ENCODE measurements at places on chromosomes 2 and 18. TPM values are rescaled to one million over a fixed set of nuclear protein-coding genes. Genes with fewer than 3 reads are reported as not detected.

RAB6D gene
- polyA plus RNA-seq, result 2.0 TPM

ALMS1 gene
- polyA plus RNA-seq, result 38.6 TPM

ASIC4 gene
- polyA plus RNA-seq, result 0.14 TPM

CXCR4 gene
- 59.6 TPM for polyA plus RNA-seq

CXCR1 gene
- polyA plus RNA-seq, result not detected

EVX2 gene
- not detected for polyA plus RNA-seq

CTLA4 gene
- not detected for polyA plus RNA-seq

PXDN gene
- polyA plus RNA-seq, result 153 TPM

GKN2 gene
- not detected for polyA plus RNA-seq

MOCOS gene
- polyA plus RNA-seq, result 1.1 TPM

FEV gene
- polyA plus RNA-seq, result 0.07 TPM

C2orf15 gene
- polyA plus RNA-seq, result 13.5 TPM

ADGRF3 gene
- 2.7 TPM for polyA plus RNA-seq

CFAP65 gene
- polyA plus RNA-seq, result 0.24 TPM

UGT1A10 gene
- polyA plus RNA-seq, result not detected

DNAJC5G gene
- 0.47 TPM for polyA plus RNA-seq

IL1F10 gene
- not detected for polyA plus RNA-seq

DOK6 gene
- polyA plus RNA-seq, result 20.2 TPM

IL36A gene
- polyA plus RNA-seq, result not detected

IL36G gene
- not detected for polyA plus RNA-seq

PPM1B gene
- polyA plus RNA-seq, result 90.3 TPM

HOXD1 gene
- 6.9 TPM for polyA plus RNA-seq

TRIM54 gene
- 3.9 TPM for polyA plus RNA-seq

C2orf80 gene
- polyA plus RNA-seq, result 0.44 TPM

C1QL2 gene
- polyA plus RNA-seq, result not detected

SCN9A gene
- polyA plus RNA-seq, result 1.5 TPM

CHRNG gene
- polyA plus RNA-seq, result 0.55 TPM

TMEM198 gene
- 2.5 TPM for polyA plus RNA-seq

AOX1 gene
- polyA plus RNA-seq, result 2.8 TPM

CDH7 gene
- polyA plus RNA-seq, result 14.5 TPM

PMAIP1 gene
- 3.2 TPM for polyA plus RNA-seq

GALNT14 gene
- 47.3 TPM for polyA plus RNA-seq

EPHA4 gene
- polyA plus RNA-seq, result 53.1 TPM

CSRNP3 gene
- 11.8 TPM for polyA plus RNA-seq

MAP3K20 gene
- polyA plus RNA-seq, result 28.1 TPM

ANO7 gene
- 1.3 TPM for polyA plus RNA-seq

RAB17 gene
- 10.4 TPM for polyA plus RNA-seq

KCNG2 gene
- 0.15 TPM for polyA plus RNA-seq

POTEC gene
- polyA plus RNA-seq, result 0.07 TPM

VWA3B gene
- 0.72 TPM for polyA plus RNA-seq

RASGRP3 gene
- 25.1 TPM for polyA plus RNA-seq

PROM2 gene
- 31.0 TPM for polyA plus RNA-seq

RNF149 gene
- 35.5 TPM for polyA plus RNA-seq

DUSP2 gene
- polyA plus RNA-seq, result 2.8 TPM

RPRD1A gene
- 70.2 TPM for polyA plus RNA-seq

CROCC2 gene
- polyA plus RNA-seq, result not detected

RIT2 gene
- polyA plus RNA-seq, result not detected

GPBAR1 gene
- polyA plus RNA-seq, result 1.8 TPM

ANKRD62 gene
- 0.03 TPM for polyA plus RNA-seq

CRYGC gene
- polyA plus RNA-seq, result not detected

ARHGAP15 gene
- polyA plus RNA-seq, result 5.1 TPM
